ENCODE measurements at places on chromosomes 7 and 10. TPM values are rescaled to one million over a fixed set of nuclear protein-coding genes. Genes with fewer than 3 reads are reported as not detected.

ADK gene
- total RNA-seq, result 16.4 TPM

MEIG1 gene
- not detected for total RNA-seq

LIPJ gene
- 0.22 TPM for total RNA-seq

TFEC gene
- total RNA-seq, result not detected

FXYD4 gene
- not detected for total RNA-seq

TUBAL3 gene
- total RNA-seq, result not detected

NPC1L1 gene
- not detected for total RNA-seq

ARHGAP22 gene
- 10.0 TPM for total RNA-seq

CFAP58 gene
- 2.2 TPM for total RNA-seq

CUL1 gene
- 65.0 TPM for total RNA-seq

Data from glutamatergic neuron (in vitro differentiated cells).